Cortex of kidney (tissue), 1 donor: ENCODE measurements at places on chromosomes 12 and 14.

GRCh38 chr14:92587700-92588085, 74.1 kb downstream of the RIN3 start:
- no peak for DNase-seq

- DNase-seq: no peak
Observed at GRCh38 chr12:93994721-93995120, 153.7 kb upstream of the PLXNC1 start.

GRCh38 chr12:103933237-103933636, 3.0 kb downstream of the HSP90B1 start:
- DNase-seq: no peak

DNA sequence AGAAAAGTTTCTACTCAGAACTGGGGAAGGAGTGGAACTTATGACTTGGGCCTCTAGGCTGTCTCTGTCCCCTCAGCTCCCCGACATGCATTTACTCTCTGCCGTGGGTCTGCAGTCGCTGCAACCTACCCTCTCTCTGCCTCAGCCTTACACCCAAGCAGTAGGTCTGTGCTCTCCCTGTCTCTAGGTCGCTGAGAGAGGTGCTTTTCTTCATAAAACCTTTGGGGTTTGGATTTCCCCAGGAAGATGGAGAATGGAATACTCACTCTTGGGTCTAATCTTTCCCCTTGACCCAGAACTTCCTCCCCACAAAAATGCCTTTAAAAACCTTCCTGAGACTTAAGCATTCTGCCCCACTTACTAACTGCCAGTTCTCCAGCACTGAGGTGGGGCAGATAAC, 12.9 kb downstream of the GPR84 start:
- DNase-seq: no peak

- DNase-seq: no peak
Observed at GRCh38 chr14:53151523-53152183, 1.5 kb downstream of the DDHD1 start.

- no peak for DNase-seq
Observed at GRCh38 chr14:55372825-55373224, 38.8 kb downstream of the ATG14 start.

GRCh38 chr14:75479770-75480600, 42.3 kb upstream of the BATF start:
- DNase-seq: no peak

GRCh38 chr12:120939523-120939922, 35.4 kb upstream of the SPPL3 start:
- DNase-seq: no peak

DNA sequence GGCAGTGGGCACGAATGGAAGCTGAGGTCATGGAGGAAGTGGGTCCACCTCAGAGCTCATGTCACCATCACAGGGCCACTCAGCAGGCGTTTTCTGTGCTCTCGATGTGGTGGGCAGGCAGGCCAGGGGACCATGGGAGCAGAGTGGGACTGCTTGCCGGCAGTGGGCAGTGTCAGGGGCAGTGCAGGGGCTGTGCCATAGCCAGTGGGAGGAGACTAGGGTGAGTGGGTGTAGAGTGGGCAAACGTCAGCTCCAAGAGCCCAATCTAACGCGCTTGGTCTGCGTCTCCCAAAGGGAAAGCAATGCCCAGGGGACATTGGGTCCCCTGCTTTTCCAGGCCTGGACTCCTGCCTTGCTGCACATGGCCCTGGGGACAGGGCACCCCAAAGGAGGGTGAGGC, 58.3 kb downstream of the SLC6A12 start:
- DNase-seq: no peak
